ENCODE measurements at places on chromosomes 13 and 19. TPM values are rescaled to one million over a fixed set of nuclear protein-coding genes. Genes with fewer than 3 reads are reported as not detected.

DNA sequence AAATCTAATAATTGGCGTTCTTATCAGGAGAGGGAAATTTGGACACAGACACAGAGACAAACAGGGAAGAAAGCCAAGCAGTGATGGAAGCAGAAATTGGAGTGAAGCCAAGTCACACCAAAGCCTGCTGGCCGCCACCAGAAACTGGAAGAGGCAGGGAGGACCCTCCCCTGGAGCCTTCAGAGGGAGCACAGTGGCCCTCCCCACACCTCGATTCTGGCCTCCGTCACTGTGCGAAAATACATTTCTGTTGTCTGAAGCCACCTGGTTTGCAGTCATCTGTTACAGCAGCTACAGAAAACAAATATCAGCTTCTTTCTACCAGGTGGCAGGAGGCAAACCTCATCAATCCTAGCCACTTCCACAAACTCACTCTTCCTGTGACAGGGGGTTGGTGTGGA is 8.3 kb upstream of the TLE6 start:
- H3K36me3 ChIP-seq, result no peaks in the 10 kb centered on the region
- H3K27me3 ChIP-seq, result no peaks in the 10 kb centered on the region
- peak overlapping the region; percentile 18 for H3K27ac ChIP-seq
- peaks cover 9% of the 10 kb centered on the region for H3K4me1 ChIP-seq
- no peak for DNase-seq

DNA sequence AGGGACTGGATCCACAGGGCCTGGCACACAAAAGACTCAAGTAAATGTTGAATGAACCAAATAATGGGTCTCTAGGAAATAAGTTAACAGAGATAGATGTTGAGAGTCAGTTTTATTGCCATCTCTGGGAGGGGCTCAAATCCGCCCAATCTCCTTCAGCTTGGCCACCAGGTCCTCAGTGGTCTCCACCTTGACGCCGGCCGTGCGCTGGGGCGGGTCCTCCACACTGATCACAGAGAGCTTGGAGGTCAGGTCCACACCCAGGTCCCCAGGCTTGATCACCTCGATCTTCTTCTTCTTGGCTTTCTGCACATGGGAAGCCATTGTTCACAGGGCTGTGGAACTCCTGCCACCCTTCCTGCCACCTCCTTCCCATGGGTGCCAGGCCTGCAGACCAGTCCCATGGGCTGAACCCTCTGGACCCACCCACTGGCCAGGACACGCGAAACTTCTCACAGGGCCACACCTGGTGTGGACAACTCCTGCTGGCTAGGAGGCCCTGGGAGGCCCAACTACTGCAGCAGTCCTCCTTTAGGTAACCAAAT is 3.2 kb upstream of the VSIG10L start:
- no peak overlapping the region for H3K27ac ChIP-seq
- no peaks in the 10 kb centered on the region for H3K4me1 ChIP-seq
- no peaks in the 10 kb centered on the region for H3K27me3 ChIP-seq
- peaks cover 2% of the 10 kb centered on the region for H3K36me3 ChIP-seq
- no peak for DNase-seq
- no peak overlapping the region for H3K4me3 ChIP-seq

GRCh38 chr19:30406220-30407067 is 34.3 kb downstream of the ZNF536 start:
- no peaks in the 10 kb centered on the region for H3K4me1 ChIP-seq
- H3K27ac ChIP-seq, result no peak overlapping the region
- no peak for DNase-seq
- H3K4me3 ChIP-seq, result no peak overlapping the region
- no peaks in the 10 kb centered on the region for H3K36me3 ChIP-seq

- no peaks in the 10 kb centered on the region for H3K27me3 ChIP-seq
- no peak overlapping the region for H3K4me3 ChIP-seq
- DNase-seq, result no peak
- H3K36me3 ChIP-seq, result no peaks in the 10 kb centered on the region
Observed at GRCh38 chr13:104625201-104625600, 1559.0 kb upstream of the SLC10A2 start.

- no peaks in the 10 kb centered on the region for H3K27me3 ChIP-seq
- H3K4me1 ChIP-seq, result no peaks in the 10 kb centered on the region
- no peak overlapping the region for H3K27ac ChIP-seq
- no peak for DNase-seq
Observed at GRCh38 chr19:39935364-39935661, 879 bp upstream of the FCGBP start.

DNA sequence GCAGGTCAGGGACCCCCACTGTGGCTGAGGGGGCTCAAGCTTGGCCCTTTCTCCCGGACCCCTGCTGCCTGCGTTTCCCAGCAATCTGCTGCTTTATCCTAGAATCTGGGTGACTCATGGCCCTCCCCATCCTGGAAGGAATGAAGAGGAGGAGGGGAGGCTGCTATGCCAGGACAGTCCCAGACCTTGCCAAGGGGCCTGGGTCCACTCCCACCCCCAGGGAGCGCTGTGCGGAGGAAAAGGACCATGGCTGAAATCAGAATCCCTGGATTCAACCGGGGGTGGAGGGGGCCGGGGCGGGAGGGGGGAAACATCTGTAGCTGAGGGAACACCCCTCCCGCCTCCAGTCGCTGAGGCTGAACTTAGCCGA is 20.5 kb downstream of the ZNF114 start:
- no peak overlapping the region for H3K27ac ChIP-seq
- DNase-seq, result peak; percentile 31
- H3K27me3 ChIP-seq, result no peaks in the 10 kb centered on the region
- peaks cover 6% of the 10 kb centered on the region for H3K4me1 ChIP-seq

GRCh38 chr19:16721051-16721450 is 1.4 kb downstream of the NWD1 start:
- no peak overlapping the region for H3K27ac ChIP-seq
- no peak overlapping the region for H3K4me3 ChIP-seq
- no peaks in the 10 kb centered on the region for H3K27me3 ChIP-seq
- peaks cover 6% of the 10 kb centered on the region for H3K4me1 ChIP-seq
- no peaks in the 10 kb centered on the region for H3K36me3 ChIP-seq

GRCh38 chr13:91214031-91214430 is 133.5 kb upstream of the MIR17HG start:
- H3K4me1 ChIP-seq, result no peaks in the 10 kb centered on the region
- H3K27ac ChIP-seq, result no peak overlapping the region
- no peaks in the 10 kb centered on the region for H3K36me3 ChIP-seq
- H3K27me3 ChIP-seq, result no peaks in the 10 kb centered on the region

DNA sequence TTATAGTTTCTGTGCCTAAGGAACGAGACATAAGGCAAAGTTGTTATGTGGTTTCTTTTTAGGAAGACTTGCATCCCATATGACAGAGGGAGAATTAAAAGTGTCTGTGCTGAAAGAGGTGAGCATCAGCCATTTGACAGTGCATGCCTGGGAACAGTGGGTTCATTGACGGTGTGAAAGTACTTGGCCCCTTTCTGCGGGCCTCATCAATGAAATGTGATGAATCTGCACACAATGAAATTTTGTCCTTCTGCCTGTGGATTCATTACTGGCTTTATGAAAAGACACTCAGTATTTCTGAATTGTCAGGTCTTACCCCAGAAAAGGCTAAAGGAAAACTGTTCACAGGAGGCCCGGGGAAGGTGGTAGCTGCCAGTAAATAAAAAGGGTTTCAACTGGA is 295.8 kb downstream of the FOXO1 start:
- H3K4me1 ChIP-seq, result peaks cover 14% of the 10 kb centered on the region
- no peak overlapping the region for H3K4me3 ChIP-seq
- H3K27me3 ChIP-seq, result no peaks in the 10 kb centered on the region

GRCh38 chr13:54975676-54976075 is 1947.1 kb downstream of the OLFM4 start:
- no peak overlapping the region for H3K27ac ChIP-seq
- DNase-seq, result no peak
- H3K36me3 ChIP-seq, result no peaks in the 10 kb centered on the region
- H3K4me1 ChIP-seq, result no peaks in the 10 kb centered on the region

- no peaks in the 10 kb centered on the region for H3K27me3 ChIP-seq
- peak overlapping the region; percentile 23 for H3K4me3 ChIP-seq
- peak; percentile 89 for DNase-seq
- no peaks in the 10 kb centered on the region for H3K36me3 ChIP-seq
- H3K27ac ChIP-seq, result peak overlapping the region; percentile 61
Observed at GRCh38 chr13:80131204-80131603, 209.7 kb downstream of the SPRY2 start.

- H3K4me1 ChIP-seq, result no peaks in the 10 kb centered on the region
- H3K27ac ChIP-seq, result no peak overlapping the region
- no peak overlapping the region for H3K4me3 ChIP-seq
- no peaks in the 10 kb centered on the region for H3K36me3 ChIP-seq
- no peak for DNase-seq
Observed at GRCh38 chr13:104648291-104648690, 1582.1 kb upstream of the SLC10A2 start.

DNA sequence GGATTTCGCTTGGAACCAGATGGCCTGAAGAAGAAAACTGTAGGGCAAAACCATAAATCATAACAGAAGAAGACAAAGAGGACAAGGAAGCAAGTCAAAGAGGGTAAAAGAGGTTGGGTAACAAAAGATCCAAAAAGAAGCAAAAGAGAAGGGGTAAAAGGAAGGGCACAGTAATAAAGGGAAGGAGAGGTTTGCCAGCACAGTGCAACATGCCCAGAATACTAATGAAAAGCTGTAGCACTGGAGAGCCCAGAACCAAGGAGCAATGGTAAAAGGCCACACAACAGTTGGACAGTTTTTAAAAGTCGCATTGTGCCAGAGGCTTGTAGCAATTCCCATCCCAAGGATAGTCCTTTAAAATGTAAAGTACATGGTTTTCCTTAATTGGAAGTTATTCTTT is 506.6 kb downstream of the PCDH9 start:
- H3K4me3 ChIP-seq, result no peak overlapping the region
- DNase-seq, result no peak
- H3K27me3 ChIP-seq, result no peaks in the 10 kb centered on the region
- H3K4me1 ChIP-seq, result no peaks in the 10 kb centered on the region
- no peak overlapping the region for H3K27ac ChIP-seq

GRCh38 chr19:18308948-18309325 is 13.9 kb downstream of the LSM4 start:
- peak overlapping the region; percentile 62 for H3K27ac ChIP-seq
- H3K4me1 ChIP-seq, result no peaks in the 10 kb centered on the region
- peaks cover 4% of the 10 kb centered on the region for H3K36me3 ChIP-seq
- no peak for DNase-seq

DNA sequence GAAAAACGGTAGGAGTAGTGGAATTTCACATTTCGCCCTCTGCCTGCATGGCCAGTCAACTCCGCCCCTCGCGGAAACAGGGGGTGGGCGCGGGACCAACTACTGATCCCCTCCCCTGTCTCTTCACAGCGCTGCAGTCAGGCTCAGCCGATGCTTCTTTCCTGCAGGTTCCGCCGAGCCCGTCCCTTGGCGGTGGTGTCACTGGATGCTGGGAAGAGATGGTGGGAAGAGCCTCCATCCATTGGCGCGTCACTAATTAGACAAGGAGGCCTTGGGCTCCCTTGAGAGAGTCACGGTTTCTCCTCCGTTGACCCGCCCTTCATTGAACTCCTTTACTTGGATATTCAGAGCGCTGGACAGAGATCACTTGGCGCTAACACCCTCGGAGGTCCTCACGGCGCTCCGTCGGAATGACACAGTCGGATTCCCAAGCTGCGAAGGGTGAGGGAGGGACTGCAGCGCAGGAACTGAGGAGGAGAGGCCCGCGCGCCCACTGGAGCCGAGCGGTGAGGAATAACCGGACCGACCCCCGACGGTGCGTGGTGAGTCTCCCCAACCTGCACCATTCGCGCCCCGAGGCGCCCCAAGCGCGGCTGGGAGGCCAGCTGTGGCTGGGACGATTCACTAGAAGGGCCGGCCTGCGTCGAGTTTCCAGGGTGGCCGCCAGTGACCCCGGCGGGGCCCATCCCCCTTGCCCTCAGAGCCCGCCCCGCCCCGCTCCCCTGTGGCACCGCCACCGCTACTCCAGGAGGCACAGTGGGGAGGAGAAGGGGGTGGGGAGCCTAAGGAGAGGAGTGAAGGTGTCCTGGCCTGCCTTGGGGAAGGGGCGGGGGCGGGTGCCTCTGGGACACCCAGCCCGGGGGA is 11.2 kb upstream of the CEACAM21 start:
- H3K27ac ChIP-seq, result no peak overlapping the region
- H3K4me3 ChIP-seq, result no peak overlapping the region
- no peak for DNase-seq
- H3K36me3 ChIP-seq, result no peaks in the 10 kb centered on the region
- H3K4me1 ChIP-seq, result no peaks in the 10 kb centered on the region
- peaks cover 15% of the 10 kb centered on the region for H3K27me3 ChIP-seq

- no peak overlapping the region for H3K27ac ChIP-seq
- H3K27me3 ChIP-seq, result no peaks in the 10 kb centered on the region
- no peaks in the 10 kb centered on the region for H3K36me3 ChIP-seq
- no peak for DNase-seq
- no peaks in the 10 kb centered on the region for H3K4me1 ChIP-seq
- H3K4me3 ChIP-seq, result no peak overlapping the region
Observed at GRCh38 chr13:50970956-50971355, 61.4 kb downstream of the RNASEH2B start.

DNA sequence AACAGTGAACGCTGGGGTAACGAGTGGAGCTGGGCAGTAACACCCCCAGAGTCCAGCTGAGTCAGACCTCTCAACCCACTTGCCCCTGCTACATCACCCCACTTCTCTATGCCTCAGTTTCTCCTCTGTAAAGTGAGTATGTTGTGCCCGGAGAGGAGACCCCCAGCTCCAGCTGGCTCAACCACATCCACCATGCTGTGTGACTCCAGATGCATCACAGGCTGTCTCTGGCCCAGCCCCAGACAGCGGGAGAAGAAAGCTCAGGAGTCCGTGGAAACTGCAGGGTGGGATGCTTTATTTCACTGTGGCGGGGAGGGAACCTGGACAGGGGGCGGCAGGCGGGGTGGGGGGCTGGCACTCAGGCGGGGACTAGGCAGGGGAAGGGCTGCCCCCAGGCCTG is 9.6 kb upstream of the ELL start:
- no peaks in the 10 kb centered on the region for H3K27me3 ChIP-seq
- H3K36me3 ChIP-seq, result peaks cover 33% of the 10 kb centered on the region
- no peak overlapping the region for H3K27ac ChIP-seq
- no peak overlapping the region for H3K4me3 ChIP-seq

- no peaks in the 10 kb centered on the region for H3K27me3 ChIP-seq
- no peaks in the 10 kb centered on the region for H3K4me1 ChIP-seq
- DNase-seq, result no peak
Observed at GRCh38 chr13:35824395-35824794, 306.8 kb downstream of the DCLK1 start.

DNA sequence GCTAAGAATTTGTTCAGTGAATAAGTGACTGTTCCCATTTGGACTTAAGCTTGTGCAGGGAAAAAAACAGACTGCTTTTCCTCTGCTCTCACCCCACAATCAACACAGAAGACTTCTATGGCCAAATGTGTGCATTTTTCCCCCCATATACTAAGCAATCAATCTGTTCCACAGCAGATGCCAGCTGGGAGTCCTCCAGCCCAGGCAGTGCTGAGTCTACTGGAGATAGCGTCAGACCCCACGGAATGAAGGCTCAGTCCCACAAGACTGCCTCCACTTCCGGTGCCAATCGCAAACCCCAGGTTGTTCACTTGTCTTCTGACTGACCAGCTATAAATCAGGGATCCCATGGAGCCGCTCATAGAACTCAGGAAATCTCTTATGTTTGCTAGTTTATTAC is 69.5 kb upstream of the ANKRD10 start:
- H3K27me3 ChIP-seq, result no peaks in the 10 kb centered on the region
- no peak overlapping the region for H3K4me3 ChIP-seq
- no peaks in the 10 kb centered on the region for H3K4me1 ChIP-seq
- DNase-seq, result no peak

The MZF1 gene
- total RNA-seq, result 13.3 TPM

The FCAR gene
- not detected for total RNA-seq

The ZNF730 gene
- not detected for total RNA-seq

The CD209 gene
- 3.7 TPM for total RNA-seq

The GSX1 gene
- not detected for total RNA-seq

The ARGLU1 gene
- total RNA-seq, result 35.6 TPM

The ZNF154 gene
- total RNA-seq, result 0.67 TPM
